Right hindlimb (tissue), 1 donor: ENCODE measurements at places on chromosomes 1 and 21.

DNA sequence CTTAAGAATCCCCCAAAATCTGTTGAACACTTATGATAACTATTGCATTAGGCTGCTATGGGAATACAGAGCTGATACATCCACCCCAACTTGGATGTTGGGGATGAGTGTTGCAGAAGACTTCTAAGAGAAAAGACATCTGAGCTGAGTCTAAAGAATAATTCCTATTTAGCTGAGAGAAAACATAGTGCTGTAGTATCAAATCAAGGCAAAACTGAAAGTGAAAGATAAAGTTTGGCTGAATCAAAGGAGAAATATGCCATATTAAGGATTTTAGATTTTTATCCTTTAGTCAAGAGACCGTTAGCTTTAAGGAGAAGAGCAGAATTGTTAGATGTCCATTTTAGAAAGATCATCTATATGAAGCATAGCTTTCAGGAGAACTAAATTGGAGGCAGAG lies 726.9 kb upstream of the PTBP2 start:
- no peak for DNase-seq

DNA sequence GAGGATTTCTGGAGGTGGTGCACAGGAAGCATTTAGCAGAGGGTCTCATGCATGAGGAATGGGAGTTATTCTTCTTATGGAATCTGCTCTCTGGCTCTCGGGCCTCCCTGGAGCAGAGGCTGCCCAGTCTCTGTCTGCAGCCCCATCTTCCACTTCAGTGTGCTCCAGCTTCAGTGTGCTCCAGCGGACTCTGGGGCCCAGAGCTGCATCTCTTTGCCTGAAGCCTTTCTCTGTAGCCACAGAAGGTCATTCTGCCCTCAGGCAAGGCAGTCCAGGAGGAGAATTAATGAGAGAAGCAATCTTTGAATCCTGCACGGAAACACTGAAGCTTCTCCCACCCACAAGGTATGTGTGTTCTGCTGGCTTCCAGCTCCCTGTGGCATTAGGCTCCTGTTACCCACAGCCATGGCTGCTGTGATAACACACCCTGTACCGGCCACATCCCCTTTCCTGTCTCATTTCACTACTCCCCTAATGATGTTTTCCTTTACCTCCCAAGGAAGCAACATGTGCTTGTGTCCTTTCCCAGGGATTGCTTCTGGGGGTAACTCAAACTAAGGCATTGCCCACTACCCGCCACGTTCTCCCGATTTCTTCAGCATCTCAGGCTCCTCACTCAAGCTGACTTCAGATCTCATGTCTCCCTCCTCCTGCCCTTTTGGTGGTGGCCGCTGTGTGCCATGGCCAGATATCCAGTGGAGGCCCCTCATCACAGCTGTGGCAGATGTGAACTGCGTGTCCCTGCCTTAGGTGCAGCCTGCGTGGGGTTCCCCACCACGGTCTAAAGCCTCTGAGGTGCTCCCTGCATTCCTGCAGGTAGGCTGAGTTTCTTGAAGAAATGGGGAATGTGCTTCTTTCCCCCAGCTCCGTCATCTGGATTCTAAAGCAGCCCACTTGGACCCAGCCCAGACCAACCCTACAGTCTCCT lies 181.2 kb upstream of the GALNT2 start:
- DNase-seq = no peak

GRCh38 chr1:110420874-110421793 lies 13.6 kb upstream of the LAMTOR5 start:
- no peak for DNase-seq

DNA sequence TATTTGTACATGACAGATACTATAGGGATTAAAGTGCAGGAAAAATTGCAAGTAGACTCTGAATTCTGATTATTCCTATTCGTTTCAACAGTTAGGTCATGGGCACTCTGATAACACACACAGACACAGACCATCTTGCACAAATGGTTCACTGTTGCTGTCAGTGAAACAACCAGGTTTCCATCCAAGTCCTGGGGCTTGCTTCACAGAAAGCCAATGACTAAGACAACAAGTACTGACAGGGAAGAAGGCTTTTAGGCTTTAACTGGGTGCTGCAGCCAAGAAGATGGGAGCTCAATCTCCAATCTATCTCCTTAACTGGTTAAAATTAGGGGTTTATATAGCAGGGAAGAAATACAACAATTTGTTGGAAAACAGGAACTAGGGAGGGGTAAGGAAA lies 57.6 kb downstream of the RIMS3 start:
- no peak for DNase-seq

GRCh38 chr1:234553240-234554188 lies 56.5 kb downstream of the IRF2BP2 start:
- no peak for DNase-seq

- DNase-seq = no peak
These were observed 312.1 kb downstream of the BACH1 start for GRCh38 chr21:29610779-29611360.

- DNase-seq = peak; percentile 51
These were observed 128.0 kb downstream of the SETD4 start for GRCh38 chr21:35932232-35932911.

- no peak for DNase-seq
These were observed 67.4 kb upstream of the PODN start for GRCh38 chr1:52994656-52995055.

GRCh38 chr1:48223366-48224240 lies 1.1 kb downstream of the SLC5A9 start:
- DNase-seq = no peak

GRCh38 chr1:102191723-102192122 lies 195.0 kb upstream of the OLFM3 start:
- peak; percentile 19 for DNase-seq

DNA sequence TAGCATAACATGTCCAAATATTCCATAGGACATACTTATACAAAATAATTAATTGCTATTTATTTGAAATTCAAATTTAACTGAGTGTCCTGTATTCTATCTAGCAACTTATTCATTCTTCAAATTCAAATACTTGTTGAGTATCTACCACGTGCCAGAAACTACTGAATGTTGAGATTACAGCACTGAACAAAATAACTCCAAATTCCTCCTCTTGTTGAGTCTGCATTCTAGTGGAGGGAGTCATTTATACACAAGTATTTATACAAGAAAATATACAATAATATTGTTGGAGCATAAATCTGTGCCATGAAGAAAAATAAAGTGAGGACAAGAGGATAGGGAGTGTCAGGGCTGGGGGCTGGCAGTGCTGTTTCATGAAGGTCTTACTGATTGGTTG lies 43.7 kb upstream of the CDC42BPA start:
- DNase-seq = no peak

GRCh38 chr1:152039461-152039860 lies 2.7 kb upstream of the S100A11 start:
- no peak for DNase-seq

DNA sequence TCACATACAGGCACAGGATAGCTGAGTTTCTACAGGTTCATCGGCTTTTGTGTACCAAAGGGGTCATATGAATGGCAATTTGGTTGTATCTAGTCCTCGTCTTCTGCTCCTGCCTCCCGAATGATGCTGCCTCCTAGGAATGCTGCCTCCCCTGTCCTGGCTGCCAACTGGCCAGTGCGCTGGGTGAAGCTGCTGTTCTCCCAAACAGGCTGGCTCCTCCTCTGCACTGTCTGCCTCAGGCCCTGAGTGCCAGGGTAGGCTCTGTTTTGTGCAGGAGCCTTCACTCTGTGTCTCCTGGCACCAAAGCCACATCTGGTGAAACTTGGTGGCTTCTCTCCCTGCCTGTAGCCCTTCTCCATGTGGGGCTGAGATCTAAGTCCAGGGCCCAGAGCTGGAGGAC lies 60.3 kb downstream of the RHOU start:
- no peak for DNase-seq

DNA sequence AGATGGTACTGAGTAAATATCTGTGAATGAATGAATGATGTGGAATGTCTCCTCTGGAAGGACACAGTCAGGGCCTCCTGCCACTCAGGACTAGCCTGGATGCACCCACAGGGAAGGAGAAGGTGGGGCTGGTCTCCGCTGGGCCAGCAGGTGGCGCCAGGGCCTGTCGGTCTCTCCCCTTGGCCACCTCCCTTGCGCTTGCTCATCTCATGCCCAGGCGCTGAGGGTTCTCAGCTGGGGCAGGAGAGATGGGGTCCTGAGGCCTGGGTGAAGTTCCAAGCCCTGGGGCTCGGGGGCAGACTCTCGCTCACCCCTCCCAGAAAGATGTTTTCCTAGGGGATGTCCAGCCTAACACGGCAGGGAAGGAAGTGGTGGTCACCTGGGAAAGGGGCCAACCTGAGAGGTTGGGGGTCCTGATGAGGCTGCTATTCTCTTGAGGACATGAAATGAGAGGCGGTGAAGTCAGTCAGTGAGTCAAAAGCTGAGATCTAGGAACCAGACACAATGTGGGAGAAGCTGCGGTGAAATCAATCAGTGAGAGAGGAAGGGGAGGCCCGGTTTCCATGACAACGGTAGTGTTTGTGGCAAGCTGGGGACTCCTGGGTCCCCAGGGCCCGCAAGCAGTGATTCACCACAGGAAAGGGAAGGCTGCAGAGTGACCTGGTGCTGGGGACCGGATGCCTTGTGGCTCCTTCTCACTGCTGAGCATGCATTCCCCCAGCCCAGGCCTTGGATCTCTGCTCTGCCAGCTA lies 14.6 kb upstream of the MEX3A start:
- peak; percentile 92 for DNase-seq
